Neural crest cell (in vitro differentiated cells): ENCODE measurements at places on chromosomes 3 and 15.

DNA sequence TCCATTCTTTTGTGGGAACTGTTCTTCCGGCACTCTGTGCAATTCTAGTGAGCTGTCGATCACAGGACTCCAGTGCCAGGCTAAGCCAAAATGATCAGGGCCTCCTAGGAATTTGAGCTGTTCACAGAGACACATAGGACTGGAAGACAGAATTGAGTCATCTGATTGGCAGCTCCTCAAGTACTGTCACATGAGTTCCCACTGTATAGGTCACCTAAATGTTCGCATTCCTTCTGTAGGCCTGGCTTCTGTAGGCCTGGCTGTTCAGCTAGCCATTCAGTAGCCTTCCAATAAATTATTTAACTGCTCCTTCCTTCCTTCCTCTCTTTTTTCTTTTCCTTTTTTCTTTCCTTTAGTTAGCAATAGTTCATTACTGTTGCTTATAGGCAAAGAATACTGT is 4.3 kb downstream of the PROS1 start:
- H3K4me3 ChIP-seq, result no peak overlapping the region
- peaks cover 13% of the 10 kb centered on the region for H3K4me1 ChIP-seq
- H3K27me3 ChIP-seq, result no peaks in the 10 kb centered on the region
- DNase-seq, result no peak
- H3K27ac ChIP-seq, result no peak overlapping the region
- H3K36me3 ChIP-seq, result peaks cover 12% of the 10 kb centered on the region

- H3K36me3 ChIP-seq, result no peaks in the 10 kb centered on the region
- no peaks in the 10 kb centered on the region for H3K27me3 ChIP-seq
- no peak for DNase-seq
Observed at GRCh38 chr3:106008766-106009165, 140.0 kb upstream of the CBLB start.

DNA sequence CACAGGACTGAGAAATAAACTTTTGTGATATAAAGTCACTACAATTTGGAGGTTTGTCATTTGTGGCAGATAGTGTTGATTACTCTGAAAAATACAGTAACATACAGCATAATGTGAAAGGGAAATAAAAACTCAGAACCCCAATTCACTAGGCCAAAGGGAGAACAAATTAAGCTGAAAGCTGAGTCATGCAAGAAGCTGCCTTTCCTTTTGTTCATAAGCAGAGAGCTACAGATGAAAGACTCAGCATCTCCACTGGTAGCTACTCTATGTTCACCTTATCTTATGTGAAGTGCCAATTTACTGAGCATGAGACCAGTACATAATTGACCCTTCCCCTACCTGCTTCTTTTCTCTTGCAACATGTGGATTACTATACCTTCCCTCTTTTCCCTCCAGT is 19.3 kb upstream of the SLTM start:
- no peak overlapping the region for H3K27ac ChIP-seq
- no peak overlapping the region for H3K4me3 ChIP-seq
- DNase-seq, result no peak
- no peaks in the 10 kb centered on the region for H3K4me1 ChIP-seq
- no peaks in the 10 kb centered on the region for H3K27me3 ChIP-seq

GRCh38 chr3:186810336-186810996 is 4.2 kb upstream of the RFC4 start:
- H3K4me1 ChIP-seq, result peaks cover 11% of the 10 kb centered on the region
- H3K36me3 ChIP-seq, result no peaks in the 10 kb centered on the region
- no peak for DNase-seq
- no peak overlapping the region for H3K27ac ChIP-seq
- H3K27me3 ChIP-seq, result peaks cover 7% of the 10 kb centered on the region
- no peak overlapping the region for H3K4me3 ChIP-seq
